ENCODE measurements at places on chromosomes 7 and 10.

DNA sequence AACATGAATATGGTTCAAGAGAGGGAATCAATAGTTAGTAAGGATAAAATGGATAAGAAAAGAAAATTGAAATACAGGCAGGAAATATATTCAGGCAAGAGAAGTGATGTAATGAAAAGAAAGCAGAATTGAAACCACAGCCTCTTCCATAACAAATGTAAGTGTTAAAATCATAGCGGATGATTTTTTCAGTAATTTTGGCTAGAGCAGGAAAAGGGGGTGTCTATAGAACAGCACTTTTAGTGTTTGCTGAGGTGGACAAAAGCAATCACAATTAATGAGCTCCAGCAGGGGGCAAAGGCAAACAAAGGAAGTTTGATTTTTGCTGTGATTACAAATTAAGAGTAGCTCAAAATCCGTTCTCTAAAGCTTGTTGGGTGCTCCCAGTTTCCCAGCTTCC lies 79.0 kb downstream of the TRIL start:
- DNase-seq, result no peak

- no peak for DNase-seq
These were observed 11.0 kb downstream of the ZMIZ1 start for GRCh38 chr10:79079490-79080355.

DNA sequence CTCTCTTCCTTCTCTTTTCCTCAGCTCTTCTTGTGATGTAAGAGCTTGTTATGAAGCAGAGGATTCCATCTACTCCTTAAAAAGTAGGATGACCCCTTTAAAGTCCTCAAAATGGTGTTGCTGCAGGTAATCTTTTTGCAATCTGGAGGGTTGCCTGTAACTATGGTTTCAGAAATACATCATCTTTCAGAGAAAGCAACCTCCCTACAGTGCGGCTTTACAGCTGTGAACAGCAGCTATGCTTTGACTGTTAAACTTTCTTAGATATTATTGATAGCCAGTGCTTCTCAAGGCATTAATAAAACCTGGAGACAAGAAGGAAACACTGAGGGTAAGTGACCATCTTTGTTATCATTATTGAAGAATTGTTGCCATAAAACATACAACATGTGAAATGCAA lies 86.6 kb upstream of the MDFIC start:
- no peak for DNase-seq

DNA sequence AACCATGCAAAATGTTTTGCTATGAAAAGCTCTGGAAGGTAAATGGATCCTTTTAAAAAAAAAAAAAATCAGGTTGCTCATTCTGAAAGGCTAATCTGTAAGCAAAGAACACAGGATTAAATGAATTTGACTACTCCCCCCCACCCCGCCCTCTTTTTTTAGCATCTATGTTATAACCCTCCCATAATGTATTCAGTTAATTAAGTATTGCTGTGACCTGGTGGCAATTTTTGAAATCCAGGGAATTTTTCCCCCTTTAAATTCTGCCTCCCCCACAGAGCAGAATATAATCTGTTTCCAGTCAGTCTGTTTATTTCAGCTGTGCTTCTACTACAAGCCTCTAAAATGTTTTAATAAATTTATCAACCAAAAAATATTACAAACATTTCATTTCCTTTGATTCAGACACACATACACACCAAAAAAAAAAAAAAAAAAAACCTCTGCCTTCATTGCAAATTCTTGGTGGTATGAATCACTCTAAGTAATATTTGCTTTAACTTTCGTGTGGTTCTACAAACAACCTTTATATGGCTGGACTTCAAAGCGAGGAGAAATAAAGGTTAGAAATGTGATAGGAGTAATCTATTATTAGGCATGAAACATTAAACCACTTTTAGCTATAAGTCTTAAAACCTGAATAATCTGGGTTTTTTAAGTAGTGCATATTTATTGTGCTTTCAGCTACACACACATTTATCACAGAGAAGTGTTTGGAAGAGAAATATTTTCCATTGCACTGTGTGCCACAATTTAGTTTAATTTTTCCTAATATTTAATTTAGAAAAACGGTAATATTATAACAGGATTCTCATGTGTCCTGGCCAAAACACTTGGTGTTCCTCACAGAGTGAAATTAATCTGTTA lies 64.4 kb upstream of the ARID5B start:
- no peak for DNase-seq

- peak; percentile 14 for DNase-seq
These were observed 95.5 kb downstream of the MAP3K8 start for GRCh38 chr10:30529373-30529998.

GRCh38 chr7:127793582-127793981 lies 141.6 kb downstream of the SND1 start:
- no peak for DNase-seq

- DNase-seq, result no peak
These were observed 202.9 kb downstream of the PTEN start for GRCh38 chr10:88066319-88066718.

DNA sequence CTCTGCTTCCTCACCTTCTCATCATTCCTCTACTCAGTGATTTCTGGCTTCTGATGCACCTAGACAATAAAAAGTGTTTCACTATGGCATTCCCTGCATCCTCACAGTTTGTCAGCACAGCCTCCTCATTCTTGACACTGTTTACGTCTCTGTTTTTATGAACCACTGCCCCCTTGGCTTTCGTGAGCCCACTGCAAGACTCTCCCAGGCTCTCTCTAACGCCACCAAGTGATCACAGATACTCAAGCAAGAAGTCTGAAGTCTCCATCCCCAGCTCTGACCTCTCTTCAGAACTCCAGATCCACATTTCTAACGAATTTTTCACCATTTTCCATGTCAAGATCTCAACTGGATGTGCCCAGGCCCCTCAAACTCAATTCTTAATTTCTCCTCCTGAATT lies 8.9 kb downstream of the SLC16A9 start:
- no peak for DNase-seq

GRCh38 chr7:106285855-106286492 lies 1.2 kb upstream of the NAMPT start:
- DNase-seq, result no peak

GRCh38 chr7:47421456-47421855 lies 160.5 kb downstream of the TNS3 start:
- DNase-seq, result no peak

GRCh38 chr10:97701438-97702069 lies 12.0 kb upstream of the MARVELD1 start:
- DNase-seq, result peak; percentile 49

- no peak for DNase-seq
These were observed 82.8 kb downstream of the MAPK8 start for GRCh38 chr10:48389272-48389671.

DNA sequence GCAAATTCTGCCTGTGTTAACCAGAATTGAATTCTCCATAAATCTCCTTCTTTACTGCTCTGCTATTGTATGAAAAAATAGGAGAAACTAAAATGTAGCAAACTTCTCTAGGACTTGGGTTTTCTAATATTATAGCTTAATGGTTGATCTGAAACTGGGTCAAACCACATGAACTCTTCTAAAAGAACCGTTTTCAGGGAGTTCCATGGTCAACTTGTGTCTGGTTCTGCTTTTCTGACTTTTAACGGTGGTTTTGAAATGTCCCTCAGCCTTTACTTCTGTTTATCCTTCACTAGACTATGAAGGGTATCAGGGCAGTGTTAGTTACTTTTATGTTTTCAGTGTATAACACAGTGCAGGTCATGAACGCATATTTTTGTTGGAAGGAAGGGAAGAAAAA lies 242.2 kb downstream of the TSPAN12 start:
- DNase-seq, result no peak

GRCh38 chr7:107079212-107079940 lies 34.9 kb downstream of the PRKAR2B start:
- DNase-seq, result no peak

- no peak for DNase-seq
These were observed 17.7 kb upstream of the ZMIZ1 start for GRCh38 chr10:79050896-79051555.

- DNase-seq, result no peak
These were observed 2.0 kb downstream of the PLXNA4 start for GRCh38 chr7:132574223-132574622.

DNA sequence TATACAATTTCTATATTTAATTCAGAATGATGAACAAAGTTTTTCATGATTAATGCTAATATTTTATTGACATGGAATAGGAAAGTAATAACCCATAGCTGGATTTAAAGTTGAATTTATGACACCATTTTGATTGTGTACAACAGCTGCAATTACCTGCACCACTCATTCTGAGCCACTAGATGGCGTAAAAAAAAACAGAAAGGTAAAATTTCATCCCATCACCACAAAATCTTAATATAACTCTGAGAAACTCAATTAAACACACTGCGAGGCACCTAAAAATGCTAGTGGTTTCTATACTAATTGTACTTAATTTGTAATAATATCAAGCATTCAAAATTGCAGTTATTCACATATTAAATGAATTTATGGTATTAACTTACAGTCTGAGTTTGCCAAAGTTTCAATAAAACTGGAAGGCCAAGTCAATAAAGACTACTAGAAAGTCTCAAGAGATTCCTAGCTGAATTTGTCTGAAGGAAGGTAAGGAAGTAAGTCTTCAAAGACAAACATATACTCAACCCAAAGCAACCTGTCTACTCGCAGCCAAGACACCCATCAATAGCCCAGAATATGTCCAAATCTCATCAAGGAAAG lies 182.5 kb downstream of the SKAP2 start:
- DNase-seq, result no peak

DNA sequence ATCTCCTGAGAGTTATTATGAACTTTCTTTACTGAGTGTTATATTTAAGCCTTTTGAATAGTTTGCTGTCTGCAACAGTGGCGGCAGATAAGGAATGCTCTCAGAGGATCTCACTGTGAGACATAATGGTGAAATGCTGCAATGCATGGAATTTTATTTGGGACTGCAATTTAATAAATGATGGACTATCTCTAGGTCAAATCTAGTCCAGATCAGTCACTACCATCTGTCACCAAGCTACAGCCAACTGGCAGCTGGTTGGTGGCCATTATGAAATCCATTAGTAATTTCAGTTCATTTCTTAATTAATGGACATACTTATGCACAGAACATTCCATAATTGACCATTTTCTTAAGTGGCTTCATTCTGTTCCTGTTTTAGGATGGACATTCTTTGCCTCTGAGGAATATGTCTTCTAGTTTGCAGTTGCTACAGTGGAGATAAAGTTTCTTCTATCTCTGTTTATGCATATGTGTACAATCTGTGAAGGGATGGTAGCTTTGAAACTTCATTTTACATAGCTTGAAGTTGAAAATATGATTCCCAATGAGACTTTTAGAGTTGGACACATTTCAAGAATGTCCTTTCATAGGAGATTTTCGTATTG lies 586.6 kb downstream of the SUGCT start:
- DNase-seq, result no peak

- DNase-seq, result peak; percentile 23
These were observed 276.9 kb upstream of the NEBL start for GRCh38 chr10:21173802-21174714.

- DNase-seq, result peak; percentile 57
These were observed at the start of gene PAOX for GRCh38 chr10:133379152-133379800. Gene PAOX (plus strand): TSS chr10:133379262. CDS start chr10:133379317, 55 bp downstream.

- no peak for DNase-seq
These were observed 32.0 kb downstream of the C10orf90 start for GRCh38 chr10:126638542-126638941.

GRCh38 chr7:27686315-27686714 lies 23.6 kb upstream of the HIBADH start:
- DNase-seq, result no peak

DNA sequence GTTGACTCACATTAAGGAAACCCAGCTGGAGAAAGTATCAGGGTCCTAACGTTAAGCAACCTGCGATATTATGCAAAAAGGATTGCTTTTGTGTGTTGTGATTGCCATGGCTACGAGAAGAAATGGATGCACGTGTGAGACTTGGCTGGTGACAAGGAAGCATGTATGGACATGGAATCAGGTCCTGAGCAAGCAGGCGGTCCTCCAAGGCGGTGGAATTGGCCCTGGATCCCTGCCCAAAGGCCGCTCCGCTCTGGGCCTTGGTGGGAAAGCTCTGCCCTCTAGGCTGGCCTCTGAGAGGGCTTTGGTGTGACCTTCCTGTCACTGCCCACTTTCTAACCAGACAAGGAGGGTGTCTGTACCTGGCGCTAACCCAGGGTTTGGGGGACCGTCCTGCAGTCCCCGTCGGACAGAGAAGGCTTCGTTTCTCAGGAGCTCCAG lies 192.1 kb downstream of the EBF3 start:
- no peak for DNase-seq

DNA sequence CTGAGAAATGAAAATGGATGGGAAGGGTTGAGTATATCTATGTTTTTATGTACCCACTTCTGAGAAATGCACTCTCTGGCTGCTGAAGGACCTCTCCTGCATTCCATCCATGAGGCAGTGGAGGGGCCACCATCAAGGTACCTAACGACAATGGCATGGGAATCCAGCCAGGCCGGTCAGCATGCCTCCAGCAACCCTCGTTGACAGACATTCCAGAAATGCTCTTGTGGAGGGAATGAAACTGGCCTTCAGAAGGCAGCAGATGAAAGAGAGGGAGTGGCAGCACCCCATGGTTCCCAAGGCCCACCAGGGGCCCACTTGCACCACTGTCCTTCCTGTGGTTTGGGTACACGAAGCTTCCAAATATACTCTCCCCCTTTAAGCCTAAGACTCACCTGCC lies 269.0 kb downstream of the ARHGAP12 start:
- no peak for DNase-seq

GRCh38 chr7:127717502-127718339 lies 65.7 kb downstream of the SND1 start:
- no peak for DNase-seq

DNA sequence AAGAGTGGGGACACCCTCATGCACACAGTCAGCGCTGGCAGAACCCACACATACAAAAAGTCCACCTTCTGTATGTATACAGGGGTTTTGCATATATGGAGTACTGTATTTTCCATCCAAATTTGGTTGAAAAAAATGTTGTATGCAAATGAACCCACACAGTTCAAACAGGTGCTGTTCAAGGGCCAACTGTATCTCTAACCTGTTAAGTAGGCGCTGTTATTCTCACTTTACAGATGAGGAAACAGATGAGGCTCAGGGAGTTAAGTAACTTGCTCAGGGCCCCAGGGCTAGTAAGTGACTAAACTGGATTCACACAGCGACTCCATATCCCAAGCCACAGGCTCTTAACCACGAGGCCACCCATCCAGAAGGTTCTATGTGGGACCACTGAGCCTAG lies 69.9 kb downstream of the C10orf105 start:
- no peak for DNase-seq

- no peak for DNase-seq
These were observed 80.6 kb downstream of the ZEB1 start for GRCh38 chr10:31399631-31400030.

DNA sequence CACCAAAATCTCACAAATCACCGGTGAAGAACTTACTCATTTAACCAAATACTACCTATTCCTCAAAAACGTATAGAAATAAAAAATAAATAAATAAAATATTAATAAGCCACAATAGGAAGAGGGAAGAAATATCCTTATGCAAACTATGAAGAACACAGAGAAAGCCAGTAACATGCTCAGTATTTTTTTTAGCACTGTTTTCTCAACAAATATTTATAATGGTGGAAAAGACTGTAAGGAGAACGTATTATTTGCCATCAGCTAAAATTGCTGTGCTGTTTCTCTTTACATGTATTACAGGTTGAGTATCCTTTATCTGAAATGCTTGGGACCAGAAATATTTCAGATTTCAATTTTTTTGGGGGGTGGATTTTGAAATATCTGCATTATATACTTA lies 21.0 kb downstream of the KIAA1217 start:
- DNase-seq, result no peak
